Activated gamma-delta T cell treated with anti-CD3 and anti-CD28 coated beads, Interleukin-2, amount 50 U/mL, for 16 hours (primary cell): ENCODE measurements at places on chromosomes 16 and 17.

DNA sequence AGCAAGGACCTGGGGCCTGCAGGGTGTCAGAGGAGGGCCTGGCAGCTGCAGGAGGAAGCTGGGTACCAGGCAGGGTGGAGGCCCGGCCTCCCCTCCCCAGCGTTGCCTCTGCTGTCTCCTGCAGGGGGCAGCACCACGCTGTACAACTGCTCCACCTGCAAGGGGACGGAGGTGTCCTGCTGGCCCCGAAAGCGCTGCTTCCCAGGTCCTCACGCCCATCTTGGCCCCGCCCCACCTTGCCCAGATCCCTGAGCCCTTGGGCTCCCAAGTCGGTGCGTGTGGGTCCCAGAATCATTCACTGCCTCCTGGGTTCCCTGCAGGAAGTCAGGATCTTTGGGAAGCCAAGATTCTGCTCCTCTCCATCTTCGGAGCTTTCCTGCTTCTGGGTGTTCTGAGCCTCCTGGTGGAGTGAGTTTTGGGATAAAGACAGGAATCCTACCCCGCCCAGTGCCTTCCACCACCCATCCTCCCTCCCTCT lies 1.2 kb downstream of the TMEM95 start:
- peak; percentile 73 for DNase-seq

DNA sequence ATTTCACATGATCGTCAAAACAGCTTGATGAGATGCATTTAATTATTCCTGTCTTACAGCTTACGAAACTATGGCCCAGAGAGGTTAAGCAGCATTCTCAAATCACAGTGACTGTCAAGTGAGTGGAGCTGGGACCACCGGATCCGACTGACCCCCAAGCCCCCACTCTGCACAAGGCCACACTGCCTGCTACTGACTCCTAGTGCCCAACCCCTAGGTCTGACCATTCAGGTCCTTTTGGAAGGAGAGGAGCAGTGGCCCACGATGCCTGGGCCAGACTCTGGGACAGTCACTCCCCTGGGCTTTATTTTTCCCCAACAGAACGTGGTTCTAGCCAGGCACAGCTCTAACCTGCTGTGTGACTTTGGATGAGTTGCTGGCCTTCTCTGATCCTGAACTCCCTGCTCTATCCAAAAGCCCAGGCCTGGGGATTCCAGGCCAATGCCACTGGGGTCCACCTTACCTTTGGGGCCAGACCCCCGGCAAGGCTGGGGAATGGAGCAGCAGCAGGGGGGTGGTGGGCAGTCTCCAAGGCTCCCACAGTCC lies 9.9 kb downstream of the TSPOAP1 start:
- no peak for DNase-seq

GRCh38 chr17:30819971-30820705 lies 4.4 kb downstream of the CRLF3 start:
- no peak for DNase-seq

DNA sequence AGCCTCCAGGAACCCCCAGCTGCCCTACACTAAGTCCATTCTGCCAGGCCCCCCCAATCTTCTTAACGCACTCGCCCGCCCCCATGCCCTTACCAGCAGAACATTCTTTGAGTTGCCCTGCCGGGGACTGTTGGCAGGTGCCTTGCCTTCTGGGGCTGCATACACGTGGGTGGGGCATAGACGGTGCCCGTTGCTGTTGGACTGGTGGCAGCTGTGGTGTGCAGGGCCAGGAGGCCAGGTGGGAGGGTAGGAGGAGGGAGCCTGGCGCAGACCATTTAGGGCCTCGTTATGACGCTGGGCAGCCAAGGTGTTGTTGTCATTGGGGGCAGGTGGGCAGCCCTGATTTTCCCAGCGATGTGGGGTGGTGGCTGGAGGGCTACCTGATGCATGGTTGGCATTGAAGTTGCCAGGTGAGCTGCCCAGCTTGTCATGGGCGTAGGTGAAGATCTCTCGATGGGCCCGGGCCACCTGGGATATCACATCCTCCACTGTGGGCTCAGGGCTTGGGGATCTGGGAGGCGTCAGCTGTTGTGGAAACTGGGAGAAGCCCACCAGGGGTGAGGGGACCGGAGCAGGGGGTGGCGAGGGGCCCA lies 4.9 kb downstream of the NR1D1 start:
- DNase-seq = no peak

DNA sequence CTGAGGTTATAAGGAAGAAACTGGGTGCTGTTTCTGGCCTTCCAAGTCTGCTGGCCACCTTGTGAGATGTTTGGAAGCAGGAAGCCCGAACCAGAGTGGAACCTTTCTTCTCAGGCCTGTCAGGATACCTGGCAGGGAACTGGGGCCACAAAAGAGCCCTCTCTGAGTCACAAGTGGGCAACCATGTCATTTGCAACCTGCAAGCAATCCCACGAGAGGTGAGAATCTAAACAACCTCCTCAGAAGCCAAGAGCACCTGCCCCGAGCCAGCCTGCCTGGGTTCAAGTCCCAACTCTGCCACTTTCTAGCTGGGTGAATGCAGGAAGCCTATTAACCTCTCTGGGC lies 3.3 kb downstream of the COTL1 start:
- DNase-seq = no peak

DNA sequence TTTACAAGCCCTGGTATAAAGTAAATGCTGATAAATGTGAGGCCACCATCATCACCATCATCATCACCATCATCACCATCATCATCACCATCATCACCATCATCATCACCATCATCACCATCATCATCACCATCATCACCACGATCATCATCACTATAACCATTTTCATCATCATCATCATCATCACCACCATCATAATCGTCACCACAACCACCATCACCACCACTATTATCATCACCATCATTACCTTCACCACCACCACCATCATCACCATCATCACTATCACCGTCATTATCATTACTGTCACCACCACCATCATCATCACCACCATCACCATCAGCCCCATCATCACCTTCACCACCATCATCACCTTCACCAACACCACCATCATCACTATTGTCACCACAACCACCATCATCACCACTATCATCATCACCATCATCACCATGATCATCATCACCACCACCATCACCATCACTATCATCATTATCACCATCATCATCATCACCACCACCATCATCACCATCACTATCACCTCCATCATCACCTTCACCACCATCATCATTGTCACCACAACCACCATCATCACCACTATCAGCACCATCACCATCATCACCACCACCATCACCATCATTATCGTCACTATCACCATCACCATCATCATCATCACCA lies 16.6 kb upstream of the ZNF469 start:
- DNase-seq = no peak

GRCh38 chr17:7806587-7806986 lies 27.4 kb upstream of the KDM6B start:
- no peak for DNase-seq

DNA sequence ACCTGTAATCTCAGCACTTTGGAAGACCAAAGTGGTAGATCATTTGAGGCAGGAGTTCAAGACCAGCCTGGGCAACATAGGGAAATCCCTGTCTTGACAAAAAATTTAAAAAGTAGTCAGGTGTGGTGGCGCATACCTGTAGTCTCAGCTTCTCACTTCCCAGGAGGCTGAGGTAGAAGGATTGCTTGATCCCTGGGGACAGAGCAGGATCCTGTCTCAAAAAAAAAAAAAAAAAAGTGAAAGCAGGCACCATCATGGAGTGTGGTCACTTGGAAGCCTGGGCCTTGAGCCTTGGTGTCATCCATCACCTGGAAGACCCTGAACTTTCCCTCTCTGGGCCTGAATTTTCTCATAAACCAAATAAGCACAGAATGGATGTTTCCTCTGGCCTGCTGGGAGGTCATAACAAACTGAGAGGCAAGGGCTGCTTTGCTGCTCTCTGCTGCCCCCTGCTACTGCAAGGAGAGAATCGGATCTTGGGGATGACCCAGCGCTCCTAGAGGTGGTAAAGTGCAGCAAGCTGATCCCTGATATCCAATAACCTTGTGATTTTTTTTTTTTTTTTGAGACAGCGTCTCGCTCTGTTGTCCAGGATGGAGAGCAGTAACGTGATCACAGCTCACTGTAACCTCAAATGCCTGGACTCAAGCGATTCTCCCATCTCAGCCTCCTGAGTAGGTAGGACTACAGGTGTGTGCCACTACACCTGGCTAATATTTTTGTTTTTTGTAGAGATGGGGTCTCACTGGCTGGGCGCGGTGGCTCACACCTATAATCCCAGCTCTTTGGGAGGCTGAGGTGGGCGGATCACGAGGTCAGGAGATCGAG lies 75.9 kb upstream of the RNU2-1 start:
- no peak for DNase-seq

- no peak for DNase-seq
Measured at GRCh38 chr17:19269106-19269505, 31.9 kb downstream of the EPN2 start.
